ENCODE measurements at places on chromosomes 6 and 20. TPM values are rescaled to one million over a fixed set of nuclear protein-coding genes. Genes with fewer than 3 reads are reported as not detected.

The HLA-DMB gene
- 10.8 TPM for total RNA-seq

The GPLD1 gene
- total RNA-seq = 0.36 TPM

The ENPP1 gene
- 23.4 TPM for total RNA-seq

The ARMH2 gene
- not detected for total RNA-seq

The TFB1M gene
- total RNA-seq = 28.3 TPM

The RAMACL gene
- 0.66 TPM for total RNA-seq

The SCUBE3 gene
- total RNA-seq = 11.6 TPM

The TRMT11 gene
- 22.7 TPM for total RNA-seq

The VGLL2 gene
- total RNA-seq = not detected

The WFDC6 gene
- total RNA-seq = not detected

The OPRM1 gene
- total RNA-seq = not detected

The RPS6KA2 gene
- total RNA-seq = 18.7 TPM

The TCF21 gene
- 1.9 TPM for total RNA-seq

The SLC22A7 gene
- not detected for total RNA-seq

The WFDC2 gene
- total RNA-seq = 65.7 TPM

DNA sequence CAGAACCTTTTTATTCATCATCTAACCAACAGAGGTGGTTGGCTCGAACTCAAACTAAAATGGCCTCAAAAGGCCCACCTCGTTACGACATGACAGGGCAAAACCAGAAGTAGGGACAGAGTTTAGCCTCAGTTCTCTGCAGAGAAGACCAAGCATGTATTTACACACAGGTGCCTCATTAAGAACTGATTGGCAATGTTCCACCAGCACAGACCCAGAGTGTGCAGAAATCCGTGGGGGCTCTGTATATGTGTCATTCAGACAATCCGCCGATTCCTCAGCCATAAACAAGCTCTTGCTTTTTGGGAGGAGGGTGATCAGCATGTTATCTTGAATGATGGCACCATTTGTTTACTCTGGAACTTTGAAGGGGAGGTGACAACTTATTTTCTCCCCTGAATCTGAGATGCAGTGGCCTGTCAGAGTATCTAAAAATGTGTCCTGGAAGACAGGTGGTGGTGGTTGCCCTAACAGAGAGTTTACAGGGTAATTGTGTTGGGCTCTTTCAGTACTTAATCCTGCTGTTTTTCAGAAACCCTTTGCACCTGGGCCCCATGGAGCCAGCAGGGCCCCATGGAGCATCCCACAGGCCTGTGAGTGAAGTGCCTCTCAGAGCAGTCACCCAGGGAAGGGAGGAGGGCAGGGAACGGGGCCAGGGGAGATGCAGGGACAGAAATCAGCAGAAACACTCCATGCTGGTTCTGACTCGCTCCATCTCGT is 29.1 kb upstream of the C20orf203 start:
- DNase-seq = no peak

- DNase-seq = no peak
Observed at GRCh38 chr6:140069576-140069975, 695.1 kb upstream of the CITED2 start.

- no peak for DNase-seq
Observed at GRCh38 chr20:54339093-54339492, 131.2 kb downstream of the PFDN4 start.

GRCh38 chr6:134896910-134897309 is 53.0 kb downstream of the ALDH8A1 start:
- no peak for DNase-seq

- no peak for DNase-seq
Observed at GRCh38 chr6:84224251-84224650, 3.2 kb downstream of the CEP162 start.

- no peak for DNase-seq
Observed at GRCh38 chr20:20896606-20897005, 184.2 kb upstream of the RALGAPA2 start.

GRCh38 chr20:40997116-40997515 is 31.5 kb upstream of the TOP1 start:
- no peak for DNase-seq

GRCh38 chr20:5974531-5974930 is 24.1 kb downstream of the MCM8 start:
- no peak for DNase-seq

GRCh38 chr6:5989141-5989723 is 17.5 kb downstream of the NRN1 start:
- no peak for DNase-seq

DNA sequence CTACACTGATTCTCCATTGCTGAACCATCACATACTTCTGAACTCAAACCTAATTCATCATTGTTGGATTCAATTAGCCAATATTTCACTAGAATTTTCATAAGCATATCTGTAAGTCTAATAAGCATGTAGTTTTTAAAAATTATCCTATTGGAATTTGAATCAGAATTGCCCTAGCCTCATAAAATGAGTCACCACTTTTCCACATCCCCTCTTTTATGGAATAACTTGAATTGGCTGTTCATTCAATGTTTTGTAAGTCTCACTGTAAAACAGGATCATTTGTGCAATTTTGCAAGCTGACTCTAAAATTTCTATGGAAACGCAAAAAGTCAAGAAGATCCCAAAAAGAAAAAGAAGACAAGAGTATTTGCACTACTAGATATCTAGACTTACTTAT is 141.0 kb downstream of the HACE1 start:
- DNase-seq = no peak

GRCh38 chr6:132465530-132466485 is 47.1 kb downstream of the STX7 start:
- no peak for DNase-seq

DNA sequence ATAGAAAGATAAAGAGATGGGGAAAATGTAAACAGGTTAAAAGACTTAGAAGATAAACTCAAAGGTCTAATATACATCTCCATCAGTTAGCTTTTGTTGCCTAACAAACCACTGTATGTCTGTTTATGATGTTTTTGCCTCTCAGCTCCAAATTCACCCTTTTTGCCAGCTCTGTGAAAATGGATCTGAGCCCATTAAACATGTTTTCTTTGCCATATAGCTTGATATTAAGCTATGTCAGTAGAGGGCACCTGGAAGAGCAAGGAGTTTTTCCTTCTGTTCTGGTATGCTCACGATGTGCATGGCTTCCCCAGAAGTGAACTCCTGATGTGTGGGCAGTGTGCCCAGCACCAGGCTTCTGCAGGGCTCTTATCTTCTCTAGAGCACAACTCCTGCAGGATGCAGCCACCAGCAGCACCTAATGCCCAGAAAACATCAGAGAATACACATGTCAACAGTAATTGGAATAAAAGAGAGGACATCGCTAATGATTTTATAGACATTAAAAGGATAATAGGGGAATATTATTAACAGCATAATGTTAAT is 14.6 kb upstream of the SNX9 start:
- DNase-seq = no peak

GRCh38 chr6:20069021-20069522 is 143.2 kb downstream of the MBOAT1 start:
- DNase-seq = no peak

GRCh38 chr6:84150705-84151104 is 76.7 kb downstream of the CEP162 start:
- DNase-seq = no peak

DNA sequence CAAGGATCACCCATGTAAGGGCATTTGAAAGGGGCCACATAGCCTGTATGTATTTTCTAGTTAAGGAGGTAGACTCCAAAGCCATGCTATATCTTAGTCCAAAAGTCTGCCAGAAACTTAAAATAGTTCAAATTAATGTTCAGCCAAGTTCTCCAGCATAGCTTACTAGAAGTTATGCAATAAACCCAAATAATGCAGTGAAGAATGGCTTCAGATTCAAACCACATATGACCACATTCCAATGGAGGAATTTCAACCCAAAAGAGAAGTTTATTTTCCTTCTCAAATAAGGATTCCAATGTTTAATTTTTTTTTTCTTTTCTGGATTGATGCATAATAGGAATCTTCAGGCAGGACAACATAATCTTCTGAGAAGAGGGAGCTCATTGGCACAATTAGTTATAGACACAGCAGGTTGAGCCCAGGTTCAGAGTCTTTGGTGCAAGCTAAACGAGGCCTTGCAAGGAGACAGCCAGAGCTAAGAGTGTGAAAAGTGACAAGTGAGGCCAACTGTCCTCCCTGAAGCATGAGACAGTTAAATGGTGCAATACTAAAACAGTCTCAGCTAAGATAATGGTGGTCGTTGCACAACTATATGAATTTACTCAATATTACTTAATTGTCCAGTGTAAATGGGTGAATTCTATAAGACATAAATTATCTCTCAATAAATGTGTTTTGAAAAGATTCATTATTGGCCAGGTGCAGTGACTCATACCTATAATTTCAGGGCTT is 598.8 kb upstream of the CDH4 start:
- DNase-seq = no peak

- no peak for DNase-seq
Observed at GRCh38 chr6:22134308-22134707, 162.5 kb downstream of the PRL start.

DNA sequence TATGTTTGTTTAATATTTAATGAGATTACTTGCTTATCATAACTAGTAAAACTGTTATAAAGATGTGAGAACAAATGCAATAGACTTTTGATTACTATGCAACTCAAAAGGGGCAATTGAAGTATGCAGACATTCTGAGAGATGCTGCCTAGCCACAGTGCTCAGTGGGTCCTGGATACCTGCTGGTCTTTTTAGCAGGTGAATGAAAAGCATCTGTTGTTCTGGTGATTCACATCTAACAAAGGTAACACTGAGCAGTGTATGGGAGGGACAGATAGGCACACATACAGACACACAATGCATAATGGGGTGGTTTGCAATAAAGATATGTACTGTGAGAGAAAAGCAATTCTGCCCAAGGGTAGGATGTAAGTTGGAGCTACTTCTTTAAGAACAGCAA is 46.9 kb downstream of the OGFRL1 start:
- no peak for DNase-seq

- no peak for DNase-seq
Observed at GRCh38 chr6:112305795-112306564, 41.1 kb upstream of the RFPL4B start.

DNA sequence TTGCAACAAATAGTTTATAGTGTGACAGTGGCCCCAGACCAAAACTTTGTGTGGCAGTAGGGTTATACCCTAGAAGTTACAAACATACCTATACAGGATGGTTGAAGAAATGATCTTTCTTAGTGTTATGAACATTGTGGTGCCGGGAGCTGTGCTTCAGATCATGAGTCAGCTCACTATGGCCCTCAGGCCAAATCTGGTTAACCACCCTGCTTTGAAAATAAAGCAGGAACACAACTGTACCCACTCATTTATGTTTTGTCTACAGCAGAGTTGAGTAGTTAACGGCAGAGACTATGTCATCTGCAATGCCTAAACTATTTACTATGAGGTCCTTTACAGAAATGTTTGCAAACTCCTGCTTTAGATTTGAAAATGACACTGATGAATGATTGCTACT is 24.3 kb downstream of the AKAP7 start:
- no peak for DNase-seq

DNA sequence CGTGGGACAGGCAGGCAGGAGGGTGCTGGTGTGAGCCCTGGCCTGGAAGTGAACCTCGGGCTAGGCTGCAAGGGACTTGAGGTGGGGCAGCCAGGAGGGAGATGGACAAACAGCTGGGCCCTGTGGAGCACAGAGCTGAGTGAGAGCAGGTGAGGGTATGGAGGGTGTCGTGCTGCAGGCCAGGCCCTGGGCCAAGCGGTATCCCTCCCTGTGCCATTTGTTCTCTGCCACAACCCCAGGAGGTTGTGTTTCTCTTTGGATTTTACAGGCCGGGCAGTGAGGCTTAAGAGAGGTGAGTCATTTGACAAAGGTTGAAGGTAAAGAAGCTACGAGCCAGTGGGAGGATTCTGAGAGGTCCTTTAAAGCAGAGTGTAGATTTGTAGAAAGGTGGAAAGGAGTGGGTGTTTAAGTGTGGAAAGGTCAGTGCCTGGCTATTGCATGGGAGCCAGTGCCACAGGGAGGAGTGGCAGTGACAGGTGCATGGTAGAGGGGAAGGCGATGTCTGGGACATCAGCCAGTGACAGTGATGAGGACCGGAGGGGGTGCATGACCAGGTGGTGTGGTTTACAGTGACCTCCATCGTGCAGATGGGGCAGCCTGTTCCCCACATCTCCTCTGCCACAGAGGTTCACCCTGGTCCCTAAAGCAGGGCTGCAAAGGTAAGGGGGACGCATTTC is 39.8 kb downstream of the GMPR start:
- DNase-seq = no peak

- DNase-seq = no peak
Observed at GRCh38 chr20:23260181-23260840, 90.3 kb upstream of the NXT1 start.

GRCh38 chr6:147787417-147787816 is 278.9 kb downstream of the SAMD5 start:
- DNase-seq = no peak

DNA sequence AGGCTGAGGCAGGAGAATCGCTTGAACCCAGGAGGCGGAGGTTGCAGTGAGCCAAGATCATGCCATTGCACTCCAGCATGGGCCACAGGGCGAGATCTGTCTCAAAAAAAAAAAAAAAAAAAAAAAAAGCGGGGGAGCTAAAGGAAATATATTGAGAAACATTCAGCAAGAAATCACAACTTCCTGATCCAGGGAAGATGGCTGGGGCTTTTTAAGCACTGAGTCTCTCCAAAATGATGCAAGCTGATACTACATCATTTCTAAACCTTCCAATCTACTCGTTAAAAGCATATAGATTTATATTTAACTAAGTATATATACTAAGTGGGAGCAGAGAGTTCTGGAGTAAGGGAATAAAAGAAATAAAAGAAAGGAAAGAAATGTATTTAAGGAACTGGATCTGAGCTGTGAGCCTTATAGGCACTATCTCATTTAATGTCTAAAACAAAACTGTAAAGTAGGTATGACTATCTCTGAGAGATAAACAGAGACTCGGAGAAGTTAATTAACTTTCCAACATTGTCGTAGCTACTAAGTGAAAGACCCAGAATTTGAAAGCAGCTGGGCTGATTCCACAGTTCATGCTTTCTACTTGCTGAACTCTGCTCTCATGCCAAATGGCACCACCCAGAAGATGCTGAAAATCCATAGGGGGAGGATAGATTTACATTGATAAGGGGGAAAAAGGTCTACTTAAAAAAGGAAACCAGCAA is 215.0 kb upstream of the MARCKS start:
- no peak for DNase-seq

DNA sequence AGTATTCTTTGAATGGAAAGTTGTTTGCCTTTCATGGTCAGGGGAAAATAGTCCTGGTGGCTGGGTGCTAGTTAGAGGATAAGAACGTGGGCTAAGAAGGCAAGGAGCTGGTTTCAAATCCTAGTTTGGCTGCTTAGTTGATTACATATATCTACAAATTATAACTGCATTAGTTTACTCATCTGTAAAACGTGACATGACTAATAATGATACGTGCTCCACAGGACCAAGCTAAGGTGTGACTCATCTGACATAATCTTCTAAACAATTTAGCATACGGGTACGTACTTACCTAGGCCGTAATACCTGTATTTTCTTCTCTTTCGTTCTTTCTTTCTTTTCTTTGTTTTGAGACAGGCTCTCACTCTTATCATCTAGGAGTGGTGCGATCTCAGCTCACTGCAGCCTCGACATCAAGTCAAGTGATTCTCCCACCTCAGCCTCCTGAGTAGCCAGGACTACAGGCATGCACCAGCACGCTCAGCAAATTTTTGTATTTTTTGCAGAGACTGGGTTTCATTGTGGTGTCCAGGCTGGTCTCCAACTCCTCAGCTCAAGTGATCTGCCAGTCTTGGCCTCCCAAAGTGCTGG is 1274.2 kb upstream of the GJE1 start:
- no peak for DNase-seq

GRCh38 chr6:161168281-161168891 is 105.5 kb downstream of the AGPAT4 start:
- no peak for DNase-seq
